ENCODE measurements at places on chromosomes 16 and 17.

GRCh38 chr17:65228734-65229620 lies 91.8 kb downstream of the RGS9 start:
- DNase-seq, result no peak

DNA sequence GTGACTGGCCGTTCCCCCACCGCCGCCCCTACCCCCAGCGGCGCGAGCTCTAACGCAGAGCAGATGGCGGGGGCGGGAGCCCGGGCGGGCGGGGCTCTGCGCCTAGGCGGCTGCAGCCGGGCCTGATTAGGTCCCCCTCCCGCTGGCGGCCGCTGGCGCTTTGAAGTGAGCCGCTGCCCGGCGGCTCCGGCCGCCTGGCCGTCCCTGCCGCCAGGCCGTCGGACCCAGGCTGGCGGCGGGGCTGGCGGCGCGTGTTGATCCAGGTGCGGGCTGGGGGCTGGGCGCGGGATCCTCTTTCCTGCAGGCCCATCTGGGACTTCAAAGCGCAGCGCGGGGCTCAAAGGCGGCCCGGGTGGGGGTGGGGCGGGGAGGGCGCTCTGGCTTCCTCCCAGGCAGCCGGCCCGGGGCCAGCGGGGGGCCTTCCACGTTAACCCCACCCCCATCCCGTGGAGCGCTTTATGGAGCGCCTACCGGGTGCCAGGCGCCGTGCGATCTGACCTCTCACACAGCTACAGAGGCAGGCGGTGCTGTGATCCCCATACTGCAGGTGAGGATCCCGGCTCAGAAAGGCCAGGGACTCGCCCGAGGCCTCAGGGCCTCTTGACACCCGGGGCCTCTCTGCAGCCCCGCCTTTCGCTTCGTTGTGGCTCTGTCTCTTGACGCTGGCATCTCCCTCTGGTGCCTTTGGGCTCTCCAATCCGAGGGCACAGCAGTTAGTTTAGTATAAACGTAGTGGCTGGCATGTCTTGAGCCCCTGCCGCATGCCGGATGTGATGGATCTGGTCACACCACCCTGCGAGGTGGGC lies 80.0 kb upstream of the NKD1 start:
- DNase-seq, result no peak

- DNase-seq, result no peak
Observed at GRCh38 chr17:2203818-2204217, 99.8 kb downstream of the SMG6 start.

GRCh38 chr16:19132255-19132654 lies 18.5 kb downstream of the ITPRIPL2 start:
- DNase-seq, result no peak

DNA sequence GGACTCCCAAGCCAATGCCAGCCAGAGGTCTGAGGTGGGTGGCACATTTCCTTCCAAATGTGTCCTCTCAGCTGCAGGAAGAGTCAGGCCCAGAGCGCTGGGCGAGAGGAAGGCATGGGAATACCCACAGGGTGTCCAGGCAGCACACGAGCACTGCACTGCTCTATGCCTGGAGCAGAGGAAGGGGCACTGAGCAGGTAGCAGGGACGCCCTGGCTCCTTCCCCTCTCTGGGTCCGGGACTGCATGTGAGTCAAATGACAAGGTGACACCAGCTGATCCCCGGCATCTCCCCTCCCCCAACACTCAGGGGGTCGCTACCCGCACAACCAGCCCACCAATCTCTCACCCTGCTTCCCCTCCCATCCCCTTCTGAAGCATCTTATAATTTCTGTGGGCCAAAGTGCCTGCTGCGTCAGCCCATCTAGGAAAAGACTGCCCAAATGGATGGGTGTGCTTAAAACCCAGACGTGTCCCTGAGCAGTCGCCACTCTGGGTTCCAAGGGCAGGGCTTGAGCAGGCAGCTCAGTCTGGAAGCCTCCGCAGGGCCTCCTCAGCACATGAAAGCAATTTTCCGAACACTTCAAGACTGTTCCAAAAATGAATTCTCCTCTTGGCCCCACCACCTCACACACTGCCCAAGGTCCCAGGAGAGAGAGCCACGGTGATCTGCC lies 12.0 kb upstream of the BCAR1 start:
- no peak for DNase-seq

GRCh38 chr16:75028544-75029135 lies 29.8 kb downstream of the ZNRF1 start:
- no peak for DNase-seq

- DNase-seq, result no peak
Observed at GRCh38 chr16:82784573-82784968, 157.8 kb downstream of the CDH13 start.

DNA sequence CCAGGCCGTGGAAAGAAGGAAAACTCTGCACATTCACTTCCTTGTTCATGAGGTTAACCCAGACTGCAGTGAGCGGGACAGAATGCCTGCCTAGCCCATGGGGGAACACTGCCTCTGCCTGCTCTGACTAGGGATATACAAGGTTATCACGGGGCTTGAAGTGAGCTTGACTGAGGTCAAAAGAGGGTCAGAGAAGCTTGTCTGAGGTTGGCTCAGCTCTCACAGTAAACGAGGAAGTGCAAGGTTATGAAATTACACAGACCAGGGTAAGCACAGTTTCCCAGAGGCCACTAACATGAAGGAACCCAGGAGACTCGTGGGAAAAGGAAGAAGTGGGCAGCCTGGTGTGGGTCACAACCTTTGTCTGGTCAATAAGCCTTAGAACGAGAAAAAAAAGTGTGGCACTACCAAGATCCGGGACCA lies 28.7 kb downstream of the HIC1 start:
- DNase-seq, result no peak

DNA sequence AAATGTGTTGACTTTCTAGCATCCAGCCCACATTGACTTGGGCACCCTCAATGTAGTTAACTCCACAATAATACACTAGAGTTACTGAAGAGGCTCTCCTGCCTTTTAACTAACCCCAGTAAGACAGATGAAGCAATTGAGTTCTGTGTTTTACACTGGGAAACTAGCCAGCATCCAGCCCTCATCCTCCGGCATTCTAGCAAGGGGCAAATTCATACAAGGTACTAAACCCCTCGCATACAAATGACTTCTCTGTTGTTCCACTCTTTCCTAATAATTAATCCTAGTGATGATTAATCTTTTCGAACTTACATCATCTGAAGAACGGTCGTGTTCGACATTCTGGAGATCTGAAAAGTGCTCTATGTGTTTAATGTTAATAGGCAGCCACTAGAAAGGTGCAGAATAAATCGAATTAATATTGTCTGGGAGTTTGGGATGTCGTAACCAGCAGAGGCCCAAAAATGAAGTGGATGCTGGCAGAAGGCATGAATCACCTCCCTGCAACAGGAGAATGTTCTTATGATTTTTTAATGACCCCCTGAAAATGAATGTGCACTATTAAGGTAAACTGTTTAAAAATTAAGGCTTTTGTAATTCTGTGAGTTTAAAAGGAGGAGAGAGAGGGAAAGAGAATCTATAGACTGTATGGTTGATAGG lies 249.4 kb downstream of the SNX29 start:
- no peak for DNase-seq

All from tibial artery (tissue), 4 donors.